Upper lobe of right lung (tissue), 1 donor: ENCODE measurements at places on chromosomes 1 and 21.

GRCh38 chr1:181090641-181091126 lies 2.2 kb downstream of the IER5 start:
- H3K36me3 ChIP-seq, result peaks cover 11% of the 10 kb centered on the region
- peak overlapping the region; percentile 88 for H3K4me3 ChIP-seq
- no peak for DNase-seq
- no peaks in the 10 kb centered on the region for H3K27me3 ChIP-seq
- H3K27ac ChIP-seq, result peak overlapping the region; percentile 90

- no peaks in the 10 kb centered on the region for H3K27me3 ChIP-seq
- DNase-seq, result no peak
- H3K36me3 ChIP-seq, result no peaks in the 10 kb centered on the region
- no peak overlapping the region for H3K4me3 ChIP-seq
- H3K4me1 ChIP-seq, result no peaks in the 10 kb centered on the region
These were observed 116.0 kb upstream of the KCNJ6 start for GRCh38 chr21:38032082-38032801.

GRCh38 chr1:185368913-185369491 lies 52.0 kb upstream of the IVNS1ABP start:
- H3K4me1 ChIP-seq, result no peaks in the 10 kb centered on the region
- no peak overlapping the region for H3K4me3 ChIP-seq
- DNase-seq, result no peak
- H3K36me3 ChIP-seq, result no peaks in the 10 kb centered on the region
- H3K27me3 ChIP-seq, result no peaks in the 10 kb centered on the region
- H3K27ac ChIP-seq, result no peak overlapping the region

- H3K27me3 ChIP-seq, result no peaks in the 10 kb centered on the region
- H3K36me3 ChIP-seq, result no peaks in the 10 kb centered on the region
- DNase-seq, result no peak
- no peak overlapping the region for H3K27ac ChIP-seq
These were observed 210.2 kb downstream of the APP start for GRCh38 chr21:25960402-25960801.

GRCh38 chr1:160665330-160666078 lies 18.7 kb upstream of the SLAMF1 start:
- no peak overlapping the region for H3K4me3 ChIP-seq
- DNase-seq, result peak; percentile 86
- peaks cover 28% of the 10 kb centered on the region for H3K4me1 ChIP-seq
- no peaks in the 10 kb centered on the region for H3K36me3 ChIP-seq
- H3K27me3 ChIP-seq, result no peaks in the 10 kb centered on the region

DNA sequence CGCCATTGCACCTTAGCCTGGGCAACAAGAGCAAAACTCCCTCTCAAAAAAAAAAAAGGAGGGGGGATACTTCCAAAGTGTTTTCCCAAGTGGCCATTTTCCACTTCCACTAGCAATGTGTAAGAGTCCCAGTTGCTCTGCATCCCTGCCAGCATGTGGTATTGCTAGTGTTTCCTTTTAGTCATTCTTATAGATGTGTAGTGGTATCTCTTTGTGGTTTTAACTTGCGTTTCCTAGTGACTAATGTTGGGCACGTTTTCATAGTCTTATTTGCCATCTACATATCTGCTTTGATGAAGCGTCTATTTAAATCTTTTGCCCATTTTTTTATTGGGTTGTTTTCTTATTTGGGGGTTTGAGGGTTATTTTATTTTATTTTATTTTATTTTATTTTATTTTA lies 31.1 kb downstream of the INAVA start:
- no peaks in the 10 kb centered on the region for H3K27me3 ChIP-seq
- no peaks in the 10 kb centered on the region for H3K4me1 ChIP-seq
- no peaks in the 10 kb centered on the region for H3K36me3 ChIP-seq
- H3K4me3 ChIP-seq, result no peak overlapping the region
- no peak for DNase-seq

- peaks cover 8% of the 10 kb centered on the region for H3K4me1 ChIP-seq
- DNase-seq, result peak; percentile 79
- H3K27me3 ChIP-seq, result no peaks in the 10 kb centered on the region
- no peaks in the 10 kb centered on the region for H3K36me3 ChIP-seq
These were observed 1.1 kb upstream of the CIART start for GRCh38 chr1:150281221-150281757.
